ENCODE measurements at places on chromosomes 11 and 22.

DNA sequence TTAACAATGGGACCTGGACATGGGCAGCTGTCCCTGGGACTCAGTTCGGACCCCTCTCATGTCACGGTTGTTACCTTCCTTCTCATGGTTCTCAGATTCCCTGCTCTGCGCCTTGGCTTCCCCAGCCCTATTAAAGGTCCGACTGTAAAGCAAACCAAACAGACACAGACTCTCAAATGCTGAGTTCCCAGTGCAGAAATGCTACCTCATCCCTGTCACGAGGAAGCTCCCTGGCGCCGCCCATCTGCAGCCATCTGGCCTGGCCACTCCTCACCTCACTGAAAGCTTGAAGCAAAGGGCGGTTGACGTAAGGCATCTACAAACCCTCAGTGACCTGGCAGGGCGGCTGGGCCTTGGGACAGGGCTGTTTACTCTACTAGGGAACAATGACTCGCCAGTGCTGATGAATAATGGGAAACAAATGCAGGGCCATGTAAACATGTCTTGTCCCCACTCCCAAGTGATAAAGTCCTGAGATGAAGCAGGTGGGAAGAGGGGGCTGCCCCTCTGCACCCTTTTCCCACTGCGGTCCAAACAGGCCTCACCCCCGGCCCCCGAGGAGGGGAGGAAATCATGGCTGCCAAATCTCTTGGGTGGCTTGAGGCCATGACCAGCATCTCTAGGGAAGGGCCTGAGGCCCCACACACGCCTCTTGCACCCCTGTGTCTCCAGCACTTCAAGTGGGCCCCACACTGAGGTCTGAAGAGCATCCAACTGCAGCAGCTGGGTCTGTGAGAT, 49.3 kb downstream of the SCUBE1 start:
- no peak for DNase-seq

DNA sequence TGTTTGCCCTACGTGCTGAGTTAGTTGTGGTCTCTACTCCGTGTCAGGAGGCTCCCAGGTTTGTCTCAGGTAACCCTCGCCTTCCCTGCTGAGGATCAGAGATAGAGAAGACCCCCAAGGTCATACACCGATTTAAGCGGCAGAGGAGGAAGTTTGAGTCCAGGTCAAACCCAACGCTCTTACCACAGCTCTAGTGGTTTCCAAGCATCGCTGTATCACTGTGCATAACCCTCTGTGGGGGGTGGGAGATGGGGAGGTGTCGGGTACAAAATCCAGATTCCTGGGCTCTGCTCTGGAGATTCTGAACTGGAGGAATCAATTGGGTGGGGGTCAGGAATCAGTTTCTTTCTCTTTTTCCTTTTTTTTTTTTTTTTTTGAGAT, 627 bp downstream of the DNAJC4 start:
- no peak for DNase-seq

- no peak for DNase-seq
Measured at GRCh38 chr22:24002272-24002671, 3.0 kb downstream of the GSTT4 start.

- peak; percentile 70 for DNase-seq
Measured at GRCh38 chr11:73242251-73243092, 24.4 kb downstream of the P2RY2 start.

DNA sequence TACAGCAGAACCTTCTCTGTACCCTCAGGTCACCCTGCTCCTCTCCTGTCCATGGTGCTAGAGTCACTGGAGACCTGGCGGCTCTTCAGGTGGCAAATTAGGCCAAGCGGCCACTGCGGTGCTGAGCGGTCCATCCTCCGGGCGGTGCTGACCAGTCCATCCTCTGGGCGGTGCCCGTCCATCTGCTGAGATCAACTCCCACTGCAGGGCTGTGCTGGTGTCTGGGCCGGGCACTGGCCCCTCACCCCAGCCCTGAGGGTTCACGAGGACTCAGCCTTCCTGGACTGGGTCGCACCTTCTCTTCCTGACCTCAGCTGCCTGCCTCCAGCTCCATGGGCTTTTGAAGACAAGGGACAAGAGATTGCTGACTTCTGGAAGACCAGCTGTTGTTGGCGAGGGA, 782.9 kb downstream of the BRD1 start:
- DNase-seq: no peak

DNA sequence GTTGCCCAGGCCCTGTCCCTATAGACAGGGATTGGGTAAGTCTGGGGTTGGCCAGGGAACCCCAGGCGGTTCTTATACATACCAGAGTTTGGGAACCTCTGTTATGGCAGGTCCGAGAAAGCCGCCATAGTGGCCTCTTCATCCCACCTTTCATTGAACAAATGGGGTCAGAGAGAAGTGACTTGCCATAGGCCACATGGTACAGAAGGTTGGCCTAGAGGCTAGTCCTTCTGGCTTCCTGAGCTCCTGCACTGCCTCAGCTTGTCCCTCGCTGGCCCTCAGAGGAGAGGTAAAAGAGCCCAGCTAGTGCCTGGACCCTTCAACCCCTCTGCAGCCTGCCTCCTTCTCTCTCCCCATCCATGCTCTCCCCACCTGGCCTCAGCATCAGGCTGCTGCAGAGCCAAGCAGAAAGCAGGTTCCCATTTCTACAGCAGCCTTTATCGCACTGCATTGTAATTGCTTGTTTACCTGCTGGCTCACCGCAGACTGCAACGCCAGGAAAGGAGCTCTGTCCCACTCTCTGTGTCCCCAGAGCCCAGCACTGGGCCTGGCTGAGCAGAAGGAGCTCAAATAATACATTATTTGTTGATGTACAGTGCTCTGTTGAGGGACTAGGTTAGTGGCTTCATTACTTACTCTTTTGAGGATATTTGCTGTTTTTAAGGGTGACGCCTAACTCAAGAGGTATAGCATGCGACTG, 103.6 kb downstream of the TRIM29 start:
- no peak for DNase-seq

DNA sequence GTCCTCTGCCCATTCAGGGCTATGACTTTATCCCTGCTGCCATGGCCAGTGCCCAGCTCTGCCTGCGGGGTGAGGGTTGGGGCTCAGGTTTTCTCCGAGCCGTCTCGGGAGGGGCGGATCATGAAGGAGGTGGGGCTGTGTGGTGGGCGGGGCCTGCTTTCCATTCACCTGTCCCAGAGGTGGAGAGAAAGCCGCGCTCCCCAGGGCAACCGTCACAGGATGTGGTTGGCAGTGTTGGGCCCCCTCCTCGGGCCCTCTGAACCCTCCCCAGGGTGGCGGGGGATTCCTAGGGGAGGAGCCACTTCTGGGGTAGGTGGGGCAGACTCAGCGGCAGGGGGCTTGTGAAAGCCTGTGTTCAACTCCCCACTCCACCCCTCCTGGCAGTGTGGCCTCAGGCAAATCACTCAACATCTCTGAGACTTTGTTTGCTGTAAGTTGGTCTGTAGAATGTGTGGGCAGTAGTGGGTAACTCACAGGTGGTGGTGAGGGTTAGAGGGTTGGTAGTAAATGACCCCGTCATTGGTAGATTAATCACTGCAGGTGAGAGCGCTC, 50.3 kb downstream of the CD6 start:
- DNase-seq: peak; percentile 76

DNA sequence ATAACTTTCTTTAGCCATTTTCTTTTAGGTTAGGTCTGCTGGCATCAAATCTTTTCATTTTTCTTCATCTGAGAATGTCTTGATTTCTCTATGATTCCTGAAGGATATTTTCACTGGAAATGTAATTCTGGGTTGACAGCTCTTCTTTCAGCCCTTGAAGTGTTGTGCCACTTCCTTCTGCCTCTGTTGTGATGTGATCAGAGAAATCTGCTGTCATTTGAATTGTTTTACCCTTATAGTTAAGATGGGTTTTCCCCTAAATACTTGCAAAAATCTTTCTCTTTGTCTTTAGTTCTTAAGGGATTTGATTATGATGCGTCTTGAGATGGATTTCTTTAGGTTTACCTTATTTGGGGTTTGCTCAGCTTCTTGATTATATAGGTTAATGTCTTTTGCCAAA, 23.0 kb downstream of the USP47 start:
- DNase-seq: no peak

DNA sequence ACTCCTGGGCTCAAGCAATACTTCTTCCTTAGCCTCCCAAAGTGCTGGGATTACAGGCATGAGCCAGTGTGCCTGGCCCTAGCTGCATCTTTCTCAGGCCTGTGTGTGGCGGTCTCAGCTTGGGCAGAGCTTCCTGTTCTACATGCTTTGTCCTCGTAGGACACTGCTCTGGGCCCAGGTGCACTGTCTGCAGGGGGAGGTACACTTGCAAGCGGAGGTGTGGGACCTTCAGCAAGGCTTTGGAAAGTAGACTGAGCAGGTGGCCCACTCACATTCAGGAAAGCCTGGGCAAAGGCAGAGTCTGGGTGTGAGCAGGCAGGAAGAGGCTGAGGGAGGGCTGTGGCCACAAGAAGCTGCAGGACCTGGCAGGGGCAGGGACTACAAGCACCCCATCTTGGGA, 33.6 kb upstream of the SUSD2 start:
- no peak for DNase-seq

- no peak for DNase-seq
Measured at GRCh38 chr11:129412494-129412893, 36.8 kb downstream of the BARX2 start.

DNA sequence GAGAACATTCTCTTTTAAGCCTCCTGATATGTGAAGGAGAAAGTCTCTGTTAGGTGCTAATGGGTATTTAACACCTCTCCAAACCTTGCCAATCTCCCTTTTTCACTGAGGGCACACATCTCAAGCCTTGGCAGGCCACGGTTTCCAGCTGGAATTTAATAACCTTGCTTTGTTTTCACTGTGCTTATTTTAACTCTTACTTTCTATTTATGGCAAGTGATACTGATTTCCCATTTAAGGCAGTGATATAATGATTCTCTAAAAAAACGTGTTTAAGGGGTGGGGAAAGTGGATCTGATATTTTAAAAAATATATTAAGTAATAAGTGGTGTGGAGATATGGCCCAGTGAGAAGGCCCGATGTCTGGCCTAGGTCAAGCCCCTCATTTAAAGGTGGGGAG, 1.1 kb upstream of the RASD2 start:
- no peak for DNase-seq

DNA sequence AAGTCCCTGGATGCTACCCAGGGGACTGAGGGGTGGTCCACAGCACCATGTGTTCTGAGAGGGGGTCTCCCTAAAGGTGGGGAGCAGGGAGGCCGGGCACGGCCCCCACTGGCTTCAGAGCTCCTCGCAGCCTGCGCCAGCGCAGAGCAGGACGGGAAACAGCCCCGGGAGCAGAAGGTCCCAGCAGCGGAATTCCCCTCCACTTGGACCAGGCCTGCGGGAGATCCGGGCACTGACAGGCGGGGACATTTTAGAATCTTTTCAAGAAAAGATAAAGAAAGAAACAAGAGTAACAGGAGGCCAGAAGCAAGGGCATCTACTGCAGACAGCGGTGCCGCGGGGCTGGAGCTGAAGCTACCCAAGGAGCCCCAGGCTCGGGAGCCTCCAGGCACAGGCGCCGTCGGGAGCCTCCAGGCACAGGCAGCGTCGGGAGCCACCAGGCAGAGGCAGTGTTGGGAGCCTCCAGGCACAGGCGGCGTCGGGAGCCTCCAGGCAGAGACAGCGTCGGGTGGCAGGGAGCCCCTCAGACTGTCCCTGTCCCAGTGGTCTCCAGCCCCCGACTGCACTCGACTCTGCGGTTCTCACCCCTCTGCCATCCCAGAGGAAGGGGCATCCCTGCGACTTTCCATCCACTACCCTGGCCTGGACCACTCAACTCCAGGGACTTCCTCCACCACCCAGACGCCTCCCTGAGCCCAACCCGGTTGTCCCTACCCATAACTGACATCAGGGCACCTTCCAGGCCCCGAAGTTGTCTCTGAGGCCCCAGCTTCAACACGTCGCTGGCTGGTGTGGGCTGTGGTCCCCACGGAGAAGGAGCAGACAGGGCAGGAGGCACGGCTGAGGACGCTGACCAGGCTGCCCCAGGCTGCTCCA, 211.1 kb downstream of the BRD1 start:
- DNase-seq: no peak

DNA sequence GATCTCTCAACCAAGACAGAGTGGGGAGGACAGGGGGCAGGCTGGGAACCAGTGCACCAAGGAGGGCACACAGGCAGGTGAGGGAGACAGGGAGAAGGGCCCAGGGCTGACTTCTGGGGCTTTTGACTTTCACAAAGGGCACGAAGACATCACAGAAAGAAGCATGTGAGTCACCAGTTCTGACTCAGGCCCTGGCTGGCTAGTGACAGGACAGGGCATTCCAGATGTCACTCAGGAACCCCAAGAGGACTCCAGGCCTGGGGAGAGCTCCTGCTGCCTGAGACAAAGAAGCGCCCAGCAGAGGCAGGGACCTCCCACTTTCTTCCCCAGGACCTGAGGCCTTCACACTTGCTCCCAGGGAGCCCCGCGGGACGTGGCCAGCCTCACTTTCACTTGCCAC, 497.2 kb downstream of the BUD13 start:
- DNase-seq: no peak

DNA sequence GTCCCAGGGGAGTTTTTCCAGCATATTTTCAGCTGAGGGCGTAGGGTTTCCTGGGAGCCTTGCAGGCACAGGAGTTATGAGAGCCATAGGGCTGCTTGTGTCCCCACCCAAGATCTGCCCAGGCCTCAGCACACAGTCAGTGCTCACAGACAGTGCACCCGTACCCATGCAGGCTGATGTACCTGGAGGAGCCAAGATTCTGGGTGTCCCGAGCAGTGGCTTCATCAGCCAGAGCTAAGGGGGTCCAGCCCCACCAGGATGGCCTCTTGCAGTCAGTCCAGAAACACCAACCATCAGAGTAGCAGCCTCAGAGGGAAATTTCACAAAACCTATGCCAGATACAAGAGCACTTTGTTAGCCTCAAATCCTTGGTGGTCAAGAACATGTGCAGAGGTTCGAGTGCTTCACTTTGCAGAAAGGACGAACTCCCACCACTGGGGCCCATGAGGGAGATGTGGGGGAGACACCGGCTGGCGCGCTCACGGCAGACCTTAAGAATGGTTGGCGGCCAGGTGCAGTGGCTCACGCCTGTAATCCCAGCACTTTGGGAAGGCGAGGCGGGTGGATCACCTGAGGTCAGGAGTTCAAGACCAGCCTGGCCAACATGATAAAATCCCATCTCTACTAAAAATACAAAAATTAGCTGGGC, 43.8 kb upstream of the RTL6 start:
- DNase-seq: no peak

GRCh38 chr22:37940698-37941376, 12.6 kb downstream of the C22orf23 start:
- DNase-seq: no peak

- DNase-seq: no peak
Measured at GRCh38 chr11:2135648-2136201, 3.5 kb downstream of the IGF2 start.

- no peak for DNase-seq
Measured at GRCh38 chr11:106238704-106239360, 161.4 kb downstream of the AASDHPPT start.

- no peak for DNase-seq
Measured at GRCh38 chr22:21055880-21056319, 10.2 kb downstream of the LRRC74B start.

- DNase-seq: no peak
Measured at GRCh38 chr11:14306481-14306880, 52.5 kb downstream of the RRAS2 start.

Data from activated T-cell treated with anti-CD3 and anti-CD28 coated beads for 24 hours (primary cell).